ENCODE measurements at places on chromosomes 4 and X.

DNA sequence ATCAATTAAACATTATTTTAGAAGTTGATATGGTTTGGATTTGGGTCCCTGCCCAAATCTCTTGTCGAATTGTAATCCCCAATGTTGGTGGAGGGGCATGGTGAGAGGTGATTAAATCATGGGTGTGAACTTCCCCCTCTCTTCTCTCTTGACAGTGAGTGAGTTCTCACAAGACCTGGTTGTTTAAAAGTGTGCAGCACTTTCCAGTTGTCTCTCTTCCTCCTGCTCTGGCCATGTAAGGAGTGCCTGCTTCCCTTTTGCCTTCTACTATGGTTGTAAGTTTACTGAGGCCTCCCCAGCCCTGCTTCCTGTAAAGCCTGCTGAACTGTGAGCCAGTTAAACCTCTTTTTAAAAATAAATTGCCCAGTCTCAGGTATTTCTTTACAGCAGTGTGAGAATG is 141.4 kb downstream of the GALNTL6 start:
- DNase-seq = no peak

DNA sequence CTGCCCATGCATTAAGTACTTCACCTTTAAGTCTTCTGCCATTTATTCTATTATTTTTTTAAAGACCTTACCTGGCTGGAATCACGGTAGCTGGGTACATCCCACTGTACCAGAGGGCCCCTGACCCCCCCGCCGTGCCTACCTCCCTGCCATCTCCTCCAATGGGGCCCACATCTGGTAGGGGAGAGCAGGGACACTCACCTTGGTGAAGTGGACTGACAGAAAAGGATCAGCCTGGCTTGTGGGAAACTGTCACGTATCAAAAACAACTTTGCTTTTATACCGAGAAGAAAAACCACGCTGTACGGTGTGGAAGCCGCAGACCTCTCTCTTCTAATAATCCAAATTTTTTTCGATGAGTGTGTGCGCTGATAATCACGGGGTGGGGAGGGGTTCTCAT is at the start of gene FOXP3:
Gene FOXP3 (minus strand): TSS at position 251 of the 400 bp plus-strand sequence. CDS start 6,205 bp downstream, outside the sequence.
- DNase-seq = no peak

DNA sequence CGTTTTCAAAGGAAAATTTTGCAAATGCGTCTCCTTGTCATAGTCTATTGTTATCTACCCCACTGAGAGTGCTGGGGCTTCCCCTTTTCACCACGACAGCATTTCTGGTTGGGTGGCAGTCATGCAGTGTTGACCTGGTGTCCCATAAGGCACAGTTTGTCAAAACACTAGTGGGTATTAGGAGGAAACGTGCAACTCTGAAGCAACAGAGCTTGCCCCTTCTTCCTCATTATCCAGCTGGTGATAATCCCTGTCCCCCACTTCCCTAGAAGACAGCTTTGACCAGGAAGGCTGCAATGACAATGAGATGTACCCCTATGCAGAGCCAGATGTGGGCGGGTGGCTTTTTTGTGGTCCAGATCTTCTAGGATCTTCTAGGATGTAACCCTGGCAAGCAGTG is 1.8 kb downstream of the TBC1D1 start:
- peak; percentile 74 for DNase-seq

DNA sequence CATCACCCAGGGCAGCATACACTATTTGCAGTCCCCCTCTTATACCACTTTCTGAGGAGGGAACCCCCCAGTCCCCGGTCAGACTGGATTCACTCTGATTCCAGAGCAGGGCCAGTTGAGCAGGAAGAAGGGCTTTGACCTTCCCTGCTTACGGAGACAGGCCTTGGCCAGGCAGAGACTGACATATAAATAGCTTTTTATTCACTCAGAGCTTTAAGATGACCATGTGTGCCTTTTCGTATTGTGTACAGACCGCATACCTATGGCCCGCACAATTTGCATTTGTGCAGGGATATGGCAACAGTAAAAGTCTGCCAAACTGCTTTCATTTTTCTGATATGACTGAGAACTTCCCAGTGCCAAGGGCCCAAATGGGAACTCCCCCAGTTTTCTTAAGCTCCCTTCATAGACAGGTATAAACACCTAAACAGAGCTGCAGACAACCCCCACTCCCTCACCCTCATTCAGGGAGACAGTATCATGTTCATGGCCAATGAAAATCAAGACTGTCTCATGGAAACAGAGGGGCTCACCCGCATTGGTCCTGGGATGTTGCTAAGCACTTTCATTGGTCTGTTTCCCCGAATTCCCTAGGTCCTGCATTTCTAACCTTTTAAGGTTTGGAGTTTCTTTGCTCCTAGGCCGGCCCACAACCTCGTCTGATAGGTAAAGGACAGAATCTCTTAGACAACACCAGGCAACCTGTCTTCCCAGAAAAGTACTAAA is 86.0 kb downstream of the RTL5 start:
- no peak for DNase-seq

- DNase-seq = no peak
These were observed 48.4 kb upstream of the PAQR3 start for GRCh38 chr4:78987683-78988082.

DNA sequence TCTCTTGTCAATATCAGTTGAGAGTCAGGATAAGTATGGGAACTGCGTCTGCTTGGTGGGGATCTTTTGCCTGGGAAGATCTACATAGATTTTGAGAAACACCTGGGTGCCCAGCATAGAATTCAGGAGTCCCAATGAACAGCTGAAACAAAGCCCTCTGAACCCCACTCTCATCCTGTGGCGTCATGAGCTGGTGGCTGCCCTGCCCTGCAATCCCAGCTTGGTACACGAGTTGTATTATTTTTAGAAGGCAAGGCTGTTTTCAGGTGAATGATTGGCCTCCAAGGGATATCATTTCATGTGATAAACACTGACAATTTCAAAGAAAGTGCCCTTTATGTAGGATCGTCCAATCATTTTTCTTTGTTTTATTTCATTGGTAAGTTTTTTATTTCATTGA is 60.8 kb downstream of the HCCS start:
- no peak for DNase-seq

- no peak for DNase-seq
These were observed 233.9 kb upstream of the CXXC4 start for GRCh38 chr4:104728380-104729122.

DNA sequence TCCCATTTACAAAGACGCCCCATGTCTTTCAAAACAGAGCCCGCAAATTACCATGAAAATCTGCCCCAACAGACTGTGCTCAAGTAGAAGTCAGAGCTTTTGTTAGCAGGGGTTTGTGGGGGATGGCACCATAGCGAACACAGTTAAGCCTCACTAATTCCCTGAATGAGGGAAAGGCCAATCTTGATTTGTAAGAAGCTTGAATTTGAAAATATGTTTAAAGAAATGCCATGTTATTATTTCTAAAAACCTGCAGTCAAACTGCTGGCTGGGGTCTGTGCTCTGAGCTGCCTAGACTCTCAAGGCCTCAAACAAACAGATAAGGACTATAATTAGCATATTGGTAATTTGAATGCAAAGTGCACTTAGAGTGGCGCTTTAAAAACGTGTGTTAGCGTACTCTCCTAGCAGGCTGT is 9.4 kb upstream of the PAK3 start:
- DNase-seq = no peak

GRCh38 chr4:104751468-104751867 is 256.8 kb upstream of the CXXC4 start:
- DNase-seq = no peak

GRCh38 chr4:153521999-153522801 is 56.0 kb downstream of the TMEM131L start:
- peak; percentile 75 for DNase-seq

GRCh38 chrX:135707880-135708279 is 5.6 kb upstream of the CT45A1 start:
- DNase-seq = no peak

DNA sequence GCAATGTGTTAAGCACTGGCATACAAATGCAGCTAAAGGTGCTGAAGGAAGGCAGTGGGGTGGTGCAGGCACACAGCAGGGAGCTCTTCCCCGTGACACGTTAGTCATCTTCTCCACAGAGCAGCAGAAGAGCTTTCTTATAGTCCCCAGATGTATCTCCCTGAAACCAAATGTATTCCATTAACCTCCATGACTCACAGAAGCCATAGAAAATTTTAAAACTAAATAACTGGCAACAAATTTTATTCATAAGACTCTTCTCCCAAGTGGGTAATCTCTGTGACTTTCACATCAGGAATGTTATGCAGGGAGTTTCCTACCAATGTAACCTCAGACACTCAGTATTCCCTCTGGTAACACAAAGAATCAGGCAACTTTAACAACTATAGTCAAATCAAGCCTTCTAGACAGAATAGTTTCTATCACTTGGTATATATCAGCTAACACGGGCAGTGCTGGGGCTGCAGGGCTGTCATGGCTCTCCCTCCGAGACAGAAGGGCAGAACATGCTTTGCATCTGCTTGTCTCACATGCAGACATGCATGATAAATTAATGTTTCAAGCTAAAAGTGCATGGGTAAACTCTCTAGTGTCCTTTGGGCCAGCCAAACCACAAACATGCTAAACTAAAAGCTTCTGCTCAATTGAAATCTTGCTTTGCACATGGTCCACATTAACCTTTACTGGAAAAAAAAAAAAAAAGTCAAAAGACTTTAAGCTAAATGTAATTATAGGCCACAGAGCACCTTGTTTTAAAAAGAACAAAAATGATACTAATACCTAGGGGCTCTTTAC is 28.2 kb downstream of the ANXA5 start:
- no peak for DNase-seq

DNA sequence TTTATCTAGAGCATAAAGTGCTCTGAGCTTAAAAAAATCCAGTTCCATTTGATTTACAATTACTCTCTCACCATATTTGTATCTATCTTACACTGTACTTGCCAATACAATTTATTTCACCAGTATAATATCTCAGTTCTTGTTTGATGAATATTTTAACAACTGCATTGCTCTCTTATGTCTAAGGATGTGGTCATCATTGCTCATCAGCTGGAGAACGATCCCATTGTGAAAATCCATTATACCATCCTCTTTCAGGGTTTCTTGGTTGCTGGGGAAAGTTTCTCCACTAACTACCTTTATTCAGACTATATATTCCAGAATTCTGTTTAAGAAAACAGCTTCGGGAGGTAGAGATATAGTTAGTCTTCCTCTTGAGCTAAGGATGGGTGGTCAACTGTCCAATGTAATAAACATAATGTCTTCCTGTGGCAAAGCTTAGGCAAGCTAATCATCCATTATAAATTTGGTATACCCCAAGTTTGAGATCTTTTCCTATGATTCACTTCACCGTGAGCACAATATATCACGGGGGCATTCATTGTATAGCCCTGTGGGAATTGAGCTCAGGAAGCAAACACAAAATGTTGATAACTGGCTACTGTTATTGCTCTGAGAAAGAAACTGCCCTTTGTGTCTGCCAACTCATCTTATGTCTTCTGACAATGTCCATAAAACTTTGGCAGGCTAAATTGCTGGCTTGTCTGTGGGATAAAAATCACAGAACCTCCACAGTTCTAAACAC is 2361.9 kb downstream of the ARAP2 start:
- no peak for DNase-seq

All from CD4-positive, alpha-beta memory T cell (primary cell).